Spinal cord (tissue), 10 donors: ENCODE measurements at places on chromosomes 2 and 18. TPM values are rescaled to one million over a fixed set of nuclear protein-coding genes. Genes with fewer than 3 reads are reported as not detected.

The NT5DC4 gene
- total RNA-seq: 0.10 TPM

The IL36A gene
- not detected for total RNA-seq

The CYB5A gene
- total RNA-seq: 95.7 TPM

The HOXD9 gene
- 0.22 TPM for total RNA-seq

The ANKRD30B gene
- total RNA-seq: 0.33 TPM

The KHK gene
- total RNA-seq: 6.0 TPM

The HJURP gene
- 8.3 TPM for total RNA-seq
